ENCODE measurements at places on chromosomes 12 and 14. TPM values are rescaled to one million over a fixed set of nuclear protein-coding genes. Genes with fewer than 3 reads are reported as not detected.

The NFATC4 gene
- total RNA-seq = 26.1 TPM

The CLEC4D gene
- total RNA-seq = not detected

The TPPP2 gene
- 0.71 TPM for total RNA-seq

The AMHR2 gene
- total RNA-seq = not detected

The KRT76 gene
- total RNA-seq = not detected

The GLIPR1L1 gene
- total RNA-seq = not detected

The EVL gene
- total RNA-seq = 51.4 TPM

The TSPAN11 gene
- total RNA-seq = 1.6 TPM

The GLS2 gene
- total RNA-seq = 7.0 TPM

The RCOR1 gene
- total RNA-seq = 20.1 TPM
